ENCODE measurements at places on chromosomes 4 and X.

DNA sequence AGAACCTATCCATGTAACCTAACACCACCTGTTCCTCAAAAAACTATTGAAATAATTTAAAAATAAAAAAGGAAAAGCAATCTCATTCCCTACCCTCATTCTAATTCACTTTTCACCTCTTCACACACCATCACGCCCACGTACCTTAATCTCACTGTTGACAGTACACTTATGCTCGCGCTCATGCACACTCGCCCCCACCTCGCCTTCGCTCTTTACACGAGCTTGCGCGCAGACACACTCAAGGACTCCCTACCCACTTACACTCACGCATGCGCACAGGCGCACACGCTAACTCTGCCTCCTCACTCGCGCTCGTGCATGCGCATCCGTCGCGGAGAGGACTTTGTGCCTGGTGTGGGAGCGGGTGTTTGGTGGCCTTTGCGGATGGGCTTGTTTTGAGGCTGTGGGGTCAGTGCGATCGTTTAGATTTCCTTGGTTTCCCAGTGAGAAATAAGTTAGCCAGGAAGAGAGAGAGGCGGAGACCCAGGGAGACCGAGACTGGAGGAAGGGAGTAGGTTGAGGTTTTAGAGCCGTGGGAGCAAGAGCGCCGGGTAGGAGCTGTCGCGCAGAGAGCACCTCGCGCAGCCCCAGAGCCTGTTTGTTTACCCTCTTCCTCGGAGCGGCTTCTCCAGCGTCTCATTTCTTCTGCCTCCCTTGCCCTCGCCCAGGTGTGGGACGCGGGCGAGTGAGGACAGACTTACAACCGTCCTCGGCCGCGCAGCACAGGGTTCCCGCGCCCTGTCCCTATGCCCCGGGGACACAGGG is 8.1 kb upstream of the GSX2 start:
- DNase-seq = peak; percentile 89

- no peak for DNase-seq
Observed at GRCh38 chr4:7864685-7865084, 75.0 kb downstream of the AFAP1 start.

- no peak for DNase-seq
Observed at GRCh38 chr4:169337510-169337909, 66.8 kb upstream of the SH3RF1 start.

- DNase-seq = no peak
Observed at GRCh38 chr4:53161051-53161786, 204.6 kb downstream of the SCFD2 start.

DNA sequence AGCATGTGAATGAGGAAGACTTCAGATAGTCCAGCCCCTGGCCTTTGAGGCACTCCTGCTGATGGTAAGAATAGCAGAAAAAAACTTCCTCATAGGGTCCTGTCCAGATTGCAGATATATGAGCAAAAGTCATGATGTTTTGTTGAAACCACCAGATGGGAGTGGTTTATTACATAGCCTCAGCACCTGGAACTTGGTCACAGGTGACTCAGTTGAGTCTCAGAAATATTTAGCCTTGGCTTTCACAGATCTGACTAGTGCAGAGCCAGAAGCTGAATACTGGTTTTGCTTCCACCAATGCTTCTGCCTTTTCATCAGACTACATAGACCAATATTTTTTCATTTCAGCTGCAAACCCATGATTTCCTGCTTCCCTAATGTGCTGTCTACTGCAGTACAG is 994.9 kb upstream of the SLIT2 start:
- DNase-seq = no peak

GRCh38 chr4:21041708-21042107 is 341.4 kb downstream of the PACRGL start:
- no peak for DNase-seq

DNA sequence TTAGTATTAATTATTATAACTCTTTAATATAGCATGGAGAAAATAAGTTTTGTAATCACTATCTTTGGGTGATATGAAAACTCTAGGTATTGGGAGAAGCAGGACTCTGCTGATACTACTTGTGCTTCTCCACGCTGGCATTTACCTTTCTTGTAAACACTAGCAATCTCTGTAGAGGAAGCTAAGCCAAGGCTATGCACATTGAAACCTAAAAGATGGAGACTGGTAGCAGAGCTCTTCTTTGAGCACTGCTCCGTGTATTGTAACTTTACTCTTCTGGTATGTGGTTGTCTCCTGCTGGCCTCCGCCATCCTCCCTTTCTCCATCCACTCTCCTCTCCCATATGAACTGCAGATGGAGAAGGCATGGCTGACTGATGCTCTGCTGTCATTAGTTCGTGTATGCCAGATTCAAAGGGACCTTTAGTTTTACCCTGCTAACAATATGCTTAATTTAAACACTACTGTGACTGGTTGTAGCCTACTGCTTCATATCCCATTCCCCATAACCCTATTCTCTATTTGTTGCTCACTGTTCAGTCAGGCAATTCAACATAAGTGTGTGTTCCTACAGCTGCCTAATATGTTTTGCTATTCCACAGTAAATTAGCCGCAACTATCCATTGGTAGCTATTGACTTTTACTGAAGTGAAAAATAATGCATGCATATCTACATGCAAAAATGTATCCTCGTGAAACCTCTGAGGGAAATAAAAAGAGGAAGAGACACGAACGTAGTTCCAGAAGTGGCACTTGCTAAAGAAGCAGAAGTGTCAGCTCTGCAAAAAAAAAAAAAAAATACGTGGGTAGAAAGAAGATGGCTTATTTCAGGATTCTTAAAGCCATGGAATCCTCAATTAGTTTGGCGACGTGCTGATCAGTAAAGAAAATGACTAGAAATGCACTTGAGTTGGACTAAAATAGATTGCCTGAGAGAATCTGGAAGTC is 55.6 kb upstream of the CCSER1 start:
- no peak for DNase-seq

- DNase-seq = no peak
Observed at GRCh38 chr4:54909961-54910360, 215.4 kb downstream of the KDR start.

GRCh38 chrX:17009856-17010625 is 63.6 kb downstream of the REPS2 start:
- no peak for DNase-seq

GRCh38 chr4:98680806-98681205 is 22.4 kb upstream of the TSPAN5 start:
- DNase-seq = no peak

DNA sequence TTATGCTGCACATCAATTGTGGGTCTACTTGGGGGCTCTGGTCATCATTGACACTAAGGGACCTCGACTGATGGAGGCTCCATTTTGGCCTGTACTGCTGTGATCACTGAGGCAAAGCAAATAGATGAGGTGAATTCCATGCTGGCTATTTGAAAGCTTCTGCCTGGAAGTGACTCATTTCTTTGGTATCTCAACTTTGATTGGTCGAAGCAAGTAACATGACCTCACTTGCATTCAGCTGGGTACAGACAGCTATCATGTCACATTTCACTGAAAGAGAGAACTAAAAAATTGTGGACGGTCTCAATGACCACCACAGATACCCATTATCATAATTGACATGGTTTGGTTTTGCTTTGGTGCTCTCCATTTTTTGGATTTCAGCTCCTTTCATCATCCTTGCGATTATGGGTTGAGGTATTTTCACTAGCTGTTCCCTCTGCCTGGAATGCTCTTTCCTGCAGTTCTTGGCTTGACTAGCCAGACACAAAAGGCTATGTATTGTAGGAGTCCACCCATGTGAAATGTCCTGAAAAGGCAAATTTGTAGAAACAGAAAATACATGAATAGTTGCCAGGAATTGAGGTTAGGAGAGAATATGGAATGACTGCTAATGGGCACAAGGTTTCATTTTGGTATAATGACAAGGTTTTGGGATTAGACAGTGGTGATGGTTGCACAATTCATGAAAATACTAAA is 369.2 kb upstream of the LCORL start:
- DNase-seq = no peak

GRCh38 chr4:143326735-143327134 is 9.9 kb upstream of the GAB1 start:
- DNase-seq = no peak

GRCh38 chr4:83625821-83626220 is 89.9 kb downstream of the GPAT3 start:
- no peak for DNase-seq

GRCh38 chrX:39196192-39197102 is 395.2 kb downstream of the MID1IP1 start:
- DNase-seq = no peak

DNA sequence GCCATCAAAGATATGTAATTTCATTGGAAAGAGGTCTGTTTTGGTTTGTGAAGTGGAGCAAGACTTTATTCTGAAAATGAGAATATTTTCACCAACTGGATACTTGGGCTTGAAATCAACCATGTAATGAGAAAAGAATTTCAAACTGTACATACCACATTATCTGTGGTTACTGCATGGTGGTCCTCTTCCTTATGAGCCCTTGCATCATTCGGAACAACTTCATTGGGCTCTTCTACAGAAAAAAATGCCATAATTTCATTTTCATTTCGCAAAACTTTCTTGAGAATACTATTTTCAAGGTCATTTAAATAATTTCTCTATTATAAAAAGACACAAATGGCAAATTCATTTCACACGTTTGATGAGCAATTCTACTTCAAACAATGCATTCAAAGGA is 148.6 kb upstream of the RPS6KA6 start:
- no peak for DNase-seq

DNA sequence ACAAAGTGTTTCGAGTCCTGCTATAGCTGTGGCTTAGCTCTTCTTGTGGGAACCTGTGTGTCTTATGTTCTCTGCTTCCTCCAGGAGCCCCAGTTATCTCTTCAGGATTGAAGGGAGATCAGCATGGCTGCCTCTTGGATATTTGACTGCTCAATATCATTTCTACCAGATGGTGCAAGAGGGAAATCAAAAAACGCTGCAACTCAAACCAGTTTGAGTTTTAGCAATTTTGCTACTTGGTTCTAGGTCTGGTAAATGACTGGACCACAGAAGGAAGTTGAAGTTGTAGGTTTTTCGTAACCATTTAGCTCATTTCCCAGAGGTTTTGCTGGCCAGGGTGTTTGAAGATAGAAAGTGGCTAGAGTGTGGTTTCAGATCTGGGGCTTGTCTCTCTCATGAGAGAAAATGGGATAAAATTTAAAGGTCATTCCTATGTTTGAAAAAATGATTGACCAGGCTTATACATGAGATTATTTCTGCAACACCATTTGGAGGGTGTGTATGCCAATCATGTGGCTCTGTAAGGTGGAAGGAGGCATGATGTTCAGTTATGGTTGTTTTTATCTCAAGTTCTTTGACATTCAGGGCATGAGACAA is 210.4 kb downstream of the SPRY1 start:
- no peak for DNase-seq

- DNase-seq = no peak
Observed at GRCh38 chrX:18938710-18939109, 45.2 kb downstream of the PHKA2 start.

GRCh38 chrX:46599051-46599560 is 25.5 kb downstream of the CHST7 start:
- no peak for DNase-seq

DNA sequence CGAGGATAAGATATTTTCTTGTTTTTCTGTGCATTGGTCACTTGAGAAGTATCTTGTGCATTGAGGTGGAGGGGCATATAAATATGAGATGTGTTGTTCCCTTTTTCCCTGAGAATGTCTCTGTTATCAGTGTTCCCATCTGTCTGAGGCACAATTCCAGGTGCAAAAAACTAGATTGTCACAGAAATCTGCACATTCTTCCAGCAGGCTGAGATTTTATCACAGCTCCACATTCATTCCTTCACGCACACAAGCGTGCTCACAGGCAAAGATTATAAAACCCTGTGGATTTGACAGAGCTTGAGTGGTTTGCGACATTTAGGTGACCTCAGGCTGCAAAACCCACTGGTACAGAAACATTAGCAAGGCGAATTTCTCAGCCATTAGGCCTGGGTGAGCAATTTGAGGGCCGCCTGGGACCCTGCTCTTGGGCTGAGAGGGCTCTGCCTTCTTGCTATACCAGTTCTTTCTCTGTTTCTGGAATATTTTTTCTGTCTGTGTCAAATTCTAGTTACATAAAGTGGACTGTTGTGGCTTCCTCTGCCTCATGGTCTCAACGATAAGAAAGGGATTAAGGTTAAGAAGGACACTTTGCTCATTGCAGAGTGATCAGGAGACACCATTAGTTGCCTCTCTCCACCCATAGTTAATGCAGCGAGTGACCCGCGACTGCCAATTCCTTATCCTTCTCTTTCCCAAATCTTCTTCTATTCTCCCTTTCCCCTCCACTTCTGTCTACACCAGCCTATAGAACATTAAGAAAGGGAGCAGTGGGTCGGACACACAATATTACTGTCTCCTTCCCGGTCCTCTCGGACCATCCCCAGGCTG is 86.7 kb upstream of the C1QTNF7 start:
- no peak for DNase-seq

DNA sequence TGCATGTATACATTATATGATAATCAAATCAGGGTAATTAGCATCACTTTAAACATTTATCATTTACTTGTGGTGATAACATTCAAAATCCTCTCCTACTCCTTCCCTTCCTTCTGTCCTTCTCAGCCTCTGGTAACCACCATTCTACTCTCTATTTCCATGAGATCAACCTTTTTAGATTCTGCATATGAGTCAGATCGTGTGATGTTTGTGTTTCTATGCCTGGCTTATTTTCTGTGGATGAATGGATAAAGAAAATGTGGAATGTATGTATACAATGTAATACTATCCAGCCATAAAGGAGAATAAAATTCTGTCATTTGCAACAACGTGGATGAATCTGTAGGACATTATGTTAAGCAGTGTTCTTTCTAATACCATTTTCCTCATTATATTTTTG is 123.9 kb downstream of the NAA11 start:
- DNase-seq = no peak

DNA sequence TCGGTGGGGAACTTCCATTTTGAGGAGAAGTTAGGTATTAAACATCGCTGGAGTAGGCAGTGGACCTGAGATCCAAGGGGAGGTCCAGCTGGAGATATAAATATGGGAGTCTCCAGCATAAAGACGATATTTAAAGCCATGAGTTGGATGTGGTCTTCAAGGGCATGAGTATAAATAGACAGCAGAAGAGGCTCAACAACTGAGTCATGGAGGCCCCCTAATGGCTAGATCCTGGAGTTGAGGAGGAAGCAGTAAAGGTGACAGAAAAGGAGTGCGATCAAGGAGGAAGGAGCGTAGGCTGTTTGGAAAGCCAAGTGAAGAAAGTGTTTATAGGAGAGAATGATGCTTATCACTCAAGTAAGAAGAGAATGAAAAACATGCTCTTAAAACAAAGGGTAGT is 18.1 kb upstream of the APBB2 start:
- no peak for DNase-seq

DNA sequence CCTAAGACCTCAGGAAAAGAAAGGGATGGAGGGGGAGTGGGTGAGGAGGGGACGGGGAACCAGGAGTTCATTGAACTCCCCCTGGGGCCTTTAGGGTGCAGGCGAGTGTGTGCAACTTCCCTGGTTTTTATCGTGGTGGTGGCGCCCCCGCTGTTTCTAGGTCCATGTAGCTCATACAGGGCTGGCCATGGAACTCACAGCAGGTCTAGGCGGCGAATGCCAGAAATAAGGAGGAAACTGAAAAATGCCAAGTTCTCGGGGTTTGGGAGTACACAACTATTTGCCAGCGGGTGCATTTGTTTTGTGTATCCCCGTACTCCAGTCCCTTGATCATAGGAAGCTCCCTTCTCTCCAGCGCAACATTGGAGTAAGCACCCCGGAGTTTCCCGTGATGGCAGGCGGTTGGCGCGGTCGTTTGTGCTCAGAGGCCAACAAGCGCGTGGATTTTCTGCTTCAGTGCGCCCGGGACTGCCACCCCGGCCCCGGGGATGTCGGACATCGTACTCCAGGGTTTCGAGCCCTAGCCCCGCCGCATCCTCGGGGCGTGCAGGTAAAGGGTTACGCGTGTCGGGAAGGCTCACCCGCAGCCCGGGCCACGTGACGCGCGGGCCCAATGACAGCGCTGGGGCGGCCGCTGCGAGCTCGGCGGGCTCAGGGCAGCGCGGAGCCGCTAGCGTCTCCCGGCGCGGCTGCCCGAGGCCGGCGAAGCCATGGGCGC is 208.9 kb downstream of the NWD2 start:
- peak; percentile 57 for DNase-seq

Data from NCI-H2081 (cell line).